ENCODE measurements at places on chromosomes 1 and 21.
A peak's percentile ranks its signal among the peaks of the same experiment; 100 is the strongest.

GRCh38 chr1:241462391-241462790 lies 57.2 kb downstream of the FH start:
- DNase-seq, result no peak

DNA sequence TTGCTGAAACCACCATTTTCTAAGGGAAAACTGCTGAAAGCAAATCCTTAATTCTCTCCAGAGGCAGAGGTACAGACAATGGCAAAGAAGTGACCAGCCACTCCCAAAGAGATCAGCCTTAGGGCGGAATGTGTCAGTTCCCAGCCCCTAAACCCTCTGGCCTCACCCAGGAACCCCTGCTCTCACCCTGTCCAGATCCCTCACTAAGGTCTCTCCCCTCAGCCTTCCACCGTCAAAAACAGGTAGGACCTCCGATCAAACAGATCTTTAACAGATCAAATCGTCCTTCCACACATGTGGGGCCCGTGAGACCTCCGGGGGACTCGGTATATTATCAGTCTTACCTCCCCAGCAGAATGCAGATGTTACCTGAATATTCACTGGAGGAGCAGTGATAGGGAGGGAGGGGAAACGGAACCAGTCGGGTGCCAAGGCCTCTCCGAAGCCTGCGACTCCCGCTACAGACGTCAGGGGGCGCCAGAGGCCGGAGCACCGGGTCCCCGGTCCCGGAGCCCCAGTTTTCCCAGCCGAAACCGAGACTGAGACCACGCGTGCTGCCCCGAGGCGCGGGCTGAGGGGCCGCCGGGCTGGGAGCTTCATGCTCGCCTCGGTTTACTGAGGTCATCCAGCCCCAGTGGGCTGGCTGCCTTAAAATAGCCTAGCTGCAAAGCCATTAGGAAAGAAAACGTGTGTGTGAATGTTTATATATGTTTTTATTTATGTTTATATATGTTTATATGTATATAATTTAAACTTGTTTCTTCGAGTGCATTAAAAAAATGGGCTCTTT lies 23.6 kb downstream of the GPA33 start:
- DNase-seq, result peak; percentile 80

GRCh38 chr1:147475488-147475887 lies 65.8 kb upstream of the BCL9 start:
- no peak for DNase-seq

DNA sequence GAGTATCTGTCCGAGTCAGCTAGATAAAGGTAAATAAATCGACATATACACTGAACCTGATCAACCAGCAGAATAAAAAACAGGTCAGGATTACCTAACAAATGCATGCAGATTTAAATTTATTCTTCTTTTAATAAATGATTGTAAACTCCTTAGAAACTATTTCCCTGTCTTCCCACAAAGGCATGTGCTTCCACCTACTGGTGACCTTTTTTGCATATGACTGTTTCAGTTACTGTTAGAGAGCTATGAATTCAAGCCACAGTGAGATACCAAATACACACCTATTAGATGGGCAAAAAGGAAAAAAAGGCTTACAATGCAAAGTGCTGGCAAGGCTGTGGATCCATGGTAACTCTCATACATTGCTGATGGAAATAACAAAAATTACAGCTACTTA lies 957.4 kb upstream of the NCAM2 start:
- DNase-seq, result no peak

DNA sequence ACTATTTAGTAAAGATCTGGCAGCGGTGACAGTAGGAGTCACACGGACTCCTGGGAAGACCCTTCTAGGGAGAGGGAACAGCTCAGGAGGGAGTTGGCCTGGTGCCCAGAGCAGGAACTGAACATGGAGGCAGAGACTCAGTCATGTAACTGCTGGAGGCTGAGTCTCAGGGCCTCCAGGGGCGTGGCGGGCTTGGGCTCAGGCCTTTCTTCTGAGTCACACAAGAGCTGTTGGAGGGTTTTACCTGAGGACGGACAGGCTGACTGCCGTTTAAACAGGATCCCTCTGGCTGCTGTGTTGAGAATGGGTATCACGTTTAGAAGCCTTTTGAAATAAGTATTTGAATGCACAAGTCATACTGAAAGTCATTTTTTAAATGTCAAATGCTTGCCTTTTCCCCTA lies 7.2 kb upstream of the ETS2 start:
- no peak for DNase-seq

GRCh38 chr1:215269955-215270354 lies 187.4 kb downstream of the KCNK2 start:
- no peak for DNase-seq

DNA sequence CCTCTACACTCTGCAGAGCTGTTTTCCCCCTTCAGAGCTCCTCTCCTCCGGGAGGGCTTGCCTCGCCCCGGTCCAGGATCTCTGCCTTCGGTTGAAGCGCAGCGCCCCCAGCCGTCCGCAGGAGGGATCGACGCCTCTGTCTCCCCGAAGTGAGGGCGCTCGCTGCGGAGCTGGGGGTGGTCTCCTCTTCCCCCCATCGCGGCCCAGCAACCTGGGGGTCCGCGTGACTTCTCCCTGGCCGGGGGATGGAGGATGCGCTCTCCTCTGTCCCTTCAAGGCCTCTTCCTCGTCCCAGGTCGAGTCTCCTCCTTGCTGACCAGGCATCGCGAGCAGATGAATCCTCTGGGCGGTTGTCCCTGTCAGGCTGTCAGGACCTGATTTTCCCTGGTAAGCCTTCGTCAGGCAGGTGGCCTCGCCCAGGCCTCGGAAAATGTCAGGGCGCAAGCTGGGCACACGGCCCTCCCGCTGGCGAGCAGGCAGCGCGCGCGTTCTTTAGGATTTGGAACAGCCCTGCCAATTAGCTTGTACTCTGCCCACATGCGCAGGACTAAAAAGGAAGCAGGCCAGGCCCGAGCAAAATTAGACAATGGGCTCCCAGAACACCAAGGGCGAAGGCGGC lies 90.5 kb downstream of the EDEM3 start:
- DNase-seq, result peak; percentile 23

- DNase-seq, result no peak
These were observed 36.6 kb upstream of the SLC44A3 start for GRCh38 chr1:94783342-94784189.

DNA sequence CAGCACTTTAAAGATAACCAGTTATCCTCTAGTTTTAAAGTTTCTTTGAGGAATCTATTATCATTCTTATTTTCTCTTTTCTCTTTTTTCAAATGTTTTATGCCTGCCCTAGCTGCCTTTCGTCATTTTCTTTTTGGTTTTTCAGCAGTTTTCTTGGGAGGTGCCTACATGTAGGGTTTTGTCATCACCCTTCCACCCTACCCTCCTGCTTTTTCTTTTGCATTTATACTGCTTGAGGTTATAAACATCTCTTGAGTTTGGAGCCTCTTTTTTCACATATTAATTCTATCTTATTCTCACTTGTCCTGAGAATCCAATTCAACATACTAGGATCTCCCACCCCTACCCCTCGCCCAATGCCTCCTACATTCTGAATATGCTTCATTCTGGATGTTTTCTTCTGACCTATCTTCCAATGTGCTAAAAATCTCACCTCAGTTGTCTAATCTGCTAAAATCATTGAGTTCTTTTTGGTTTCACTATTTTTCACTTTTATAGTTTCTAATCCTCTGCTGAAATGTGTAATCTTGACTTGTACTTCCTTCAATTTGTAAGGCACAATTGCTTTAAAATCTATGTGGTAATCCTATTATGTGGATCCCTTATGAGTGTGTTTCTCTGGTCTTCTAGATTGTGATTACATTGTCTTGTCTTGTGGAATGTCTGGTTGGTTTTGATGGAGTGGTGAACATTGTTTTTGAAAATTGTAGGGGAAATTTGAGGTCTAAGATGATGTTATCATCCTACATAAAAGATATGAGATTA lies 38.7 kb downstream of the MIA3 start:
- no peak for DNase-seq

GRCh38 chr21:28771790-28772501 lies 220.7 kb downstream of the LTN1 start:
- DNase-seq, result no peak

DNA sequence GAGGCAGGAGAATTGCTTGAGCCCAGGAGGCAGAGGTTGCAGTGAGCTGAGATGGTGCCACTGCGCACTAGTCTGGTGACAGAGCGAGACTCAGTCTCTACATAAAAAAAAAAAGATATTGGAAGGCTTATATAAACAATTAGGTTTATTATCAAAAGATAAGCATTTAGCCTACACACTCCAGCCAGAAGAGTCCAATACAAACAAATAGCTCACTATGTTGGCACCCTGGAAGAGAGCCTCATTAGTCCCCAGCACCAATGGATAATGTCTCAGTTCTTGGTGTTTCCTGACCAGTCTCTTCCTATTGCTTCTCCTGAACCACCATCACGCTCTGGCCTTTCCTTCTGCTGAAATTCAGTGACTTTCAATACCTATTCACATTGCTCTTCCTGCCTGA lies 48.6 kb upstream of the ATP1A1 start:
- DNase-seq, result no peak

DNA sequence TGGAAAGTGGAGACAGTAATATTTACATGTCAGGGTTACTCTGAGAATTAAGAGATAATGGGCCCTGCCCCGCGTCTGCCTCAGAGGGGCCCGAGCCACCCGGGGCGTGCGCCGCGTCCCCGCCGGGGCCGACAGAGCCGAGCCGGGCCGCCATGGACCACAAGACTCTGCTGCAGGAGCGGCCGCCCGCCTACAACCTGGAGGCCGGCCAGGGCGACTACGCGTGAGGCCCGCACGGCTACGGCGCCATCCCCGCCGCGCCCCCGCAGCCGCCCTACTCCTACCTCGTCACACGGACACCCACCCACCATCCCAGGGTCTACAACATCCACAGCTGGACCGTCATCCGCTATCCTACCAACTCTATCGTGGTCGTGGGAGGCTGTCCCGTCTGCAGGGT lies 35.1 kb upstream of the LRRC39 start:
- no peak for DNase-seq

- no peak for DNase-seq
These were observed 550.2 kb downstream of the USP25 start for GRCh38 chr21:16279731-16280581.

DNA sequence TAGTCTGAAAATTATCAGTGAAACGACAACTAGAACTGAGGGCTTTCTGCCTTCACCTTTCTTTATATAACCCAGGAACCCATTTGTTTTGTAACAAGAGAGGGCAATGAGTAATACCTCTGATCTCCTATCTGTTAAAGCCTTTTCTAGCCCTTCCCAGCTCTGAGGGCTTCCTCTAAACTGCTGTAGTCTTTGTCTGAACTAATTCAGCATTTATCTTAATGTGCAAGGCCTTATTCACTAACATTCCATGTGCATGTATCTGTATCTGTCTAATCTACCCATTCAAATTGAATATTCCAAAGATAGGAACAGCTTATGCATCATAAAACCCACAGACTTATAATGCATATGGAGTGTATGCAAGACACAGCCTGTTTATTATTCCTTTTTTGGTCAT lies 167.1 kb downstream of the LYPLAL1 start:
- DNase-seq, result no peak

GRCh38 chr21:33828577-33828976 lies 87.0 kb downstream of the ATP5PO start:
- DNase-seq, result no peak

GRCh38 chr1:56437959-56438358 lies 141.4 kb downstream of the PLPP3 start:
- no peak for DNase-seq

- no peak for DNase-seq
These were observed 93.5 kb downstream of the PRKAB2 start for GRCh38 chr1:147078606-147079399.

DNA sequence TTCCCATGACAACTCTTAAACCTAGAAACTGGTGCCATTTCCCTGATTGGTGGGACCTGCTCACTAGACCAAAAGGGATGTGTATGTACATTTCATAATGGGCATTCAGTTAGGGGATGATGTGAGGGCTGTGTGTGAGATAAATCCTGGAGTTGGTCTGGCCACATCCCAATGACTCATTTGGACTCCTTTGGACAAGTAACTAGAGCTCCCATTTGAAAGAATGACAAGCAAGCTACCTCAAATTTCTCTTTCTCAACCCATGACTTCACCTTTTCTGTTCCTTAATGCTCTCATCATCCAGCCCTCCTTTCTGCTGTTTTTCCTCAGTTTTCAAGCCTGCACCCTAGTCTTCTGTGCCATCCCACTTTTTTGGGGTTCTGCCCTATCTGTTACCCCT lies 27.9 kb downstream of the EBNA1BP2 start:
- DNase-seq, result no peak

DNA sequence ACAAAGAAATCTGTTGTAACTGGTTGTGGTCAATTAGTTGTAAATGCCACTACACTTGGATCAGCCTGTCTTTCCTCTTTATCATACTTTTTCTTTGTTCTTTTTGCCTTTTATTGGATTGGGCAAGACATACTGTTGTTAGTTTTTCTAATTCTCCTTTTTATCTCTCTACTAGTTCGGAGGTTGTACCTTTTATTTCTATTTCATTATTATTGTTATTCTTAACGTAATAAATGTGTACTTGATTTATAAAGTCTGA lies 59.2 kb downstream of the IVNS1ABP start:
- DNase-seq, result no peak

DNA sequence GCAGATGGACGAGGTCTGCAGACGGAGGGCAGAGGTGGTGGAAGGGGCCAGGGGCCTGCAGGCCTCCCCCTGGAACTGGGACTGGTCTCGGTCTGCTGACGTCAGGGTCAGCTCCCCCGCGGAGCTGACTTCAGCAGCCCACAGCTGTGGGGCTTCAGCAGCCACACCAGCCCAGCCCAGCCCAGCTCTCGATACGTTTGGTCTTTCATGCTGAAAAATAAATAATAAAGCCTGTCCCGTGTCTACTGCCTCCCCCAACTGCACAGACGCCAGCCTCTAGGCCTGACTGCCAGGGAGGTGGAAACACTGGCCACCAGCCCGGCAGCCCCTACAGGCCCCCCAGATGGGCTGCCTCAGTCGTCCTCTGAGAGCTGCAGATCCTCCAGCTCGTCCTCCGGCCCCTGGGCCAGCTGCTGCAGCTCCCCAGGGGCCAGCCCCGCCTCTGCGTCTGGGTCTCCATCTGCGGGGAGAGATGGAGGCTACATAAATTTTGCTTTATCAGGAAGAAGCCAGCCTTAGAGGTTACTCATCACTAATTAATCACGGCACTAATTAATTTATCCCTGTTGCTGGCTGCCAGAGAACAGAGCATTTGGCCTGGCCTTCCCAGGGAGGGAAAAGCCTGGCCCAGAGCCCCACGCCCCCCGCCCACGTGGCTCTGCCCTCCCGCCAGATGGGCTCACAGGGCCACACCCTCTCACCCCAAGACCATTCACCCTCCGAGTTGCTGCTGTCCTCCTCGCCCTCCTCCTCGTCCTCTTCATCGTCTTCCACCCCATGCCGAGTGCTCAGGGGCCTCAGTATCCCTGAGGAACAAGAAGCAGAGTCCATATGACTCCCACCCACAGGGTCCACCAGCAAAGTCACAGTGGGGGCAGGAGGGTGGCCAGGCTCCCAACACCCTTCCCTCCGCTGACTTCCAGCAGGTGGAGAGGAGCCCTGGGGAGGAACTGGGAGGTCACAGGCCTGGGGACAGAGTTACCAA lies 14.4 kb downstream of the NOC2L start:
- DNase-seq, result no peak

GRCh38 chr1:58395355-58395754 lies 151.2 kb downstream of the OMA1 start:
- DNase-seq, result no peak

- no peak for DNase-seq
These were observed 1557.0 kb downstream of the MRPL39 start for GRCh38 chr21:24050231-24050630.

All from CD4-positive, alpha-beta T cell treated with Interleukin-2 at 100 ng/mL for 4 hours (primary cell).